ENCODE measurements at places on chromosomes 2 and 18.

- peak; percentile 3 for DNase-seq
Measured at GRCh38 chr2:228417526-228417925, 236.0 kb upstream of the SPHKAP start.

- peak; percentile 48 for DNase-seq
Measured at GRCh38 chr2:30385327-30385726, 61.7 kb upstream of the LCLAT1 start.

- DNase-seq = peak; percentile 58
Measured at GRCh38 chr2:223050900-223051504, 988 bp upstream of the KCNE4 start.

GRCh38 chr18:44841752-44842587 is 161.3 kb downstream of the SETBP1 start:
- no peak for DNase-seq

- DNase-seq = peak; percentile 75
Measured at GRCh38 chr2:11753886-11754699, 7.7 kb downstream of the LPIN1 start.

DNA sequence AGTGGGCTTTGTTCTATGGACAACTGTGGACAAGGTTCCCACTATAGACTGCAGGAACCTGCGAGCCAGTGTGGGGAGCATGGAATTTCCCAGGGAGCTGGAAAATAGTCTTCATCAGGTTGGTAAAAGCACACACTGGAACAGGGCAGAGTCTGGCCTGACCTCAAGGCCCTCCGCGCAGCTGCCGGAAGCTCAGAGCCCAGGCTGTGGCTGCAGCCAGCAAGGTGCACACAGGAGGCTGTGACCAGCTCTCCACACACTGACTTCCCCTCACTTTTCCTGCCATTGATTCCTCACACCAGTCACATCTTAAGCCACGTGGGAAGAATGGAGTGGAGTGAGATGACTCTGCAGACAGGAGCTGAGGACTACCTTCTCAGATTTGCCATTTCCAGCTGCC is 19.1 kb downstream of the MAL start:
- no peak for DNase-seq

DNA sequence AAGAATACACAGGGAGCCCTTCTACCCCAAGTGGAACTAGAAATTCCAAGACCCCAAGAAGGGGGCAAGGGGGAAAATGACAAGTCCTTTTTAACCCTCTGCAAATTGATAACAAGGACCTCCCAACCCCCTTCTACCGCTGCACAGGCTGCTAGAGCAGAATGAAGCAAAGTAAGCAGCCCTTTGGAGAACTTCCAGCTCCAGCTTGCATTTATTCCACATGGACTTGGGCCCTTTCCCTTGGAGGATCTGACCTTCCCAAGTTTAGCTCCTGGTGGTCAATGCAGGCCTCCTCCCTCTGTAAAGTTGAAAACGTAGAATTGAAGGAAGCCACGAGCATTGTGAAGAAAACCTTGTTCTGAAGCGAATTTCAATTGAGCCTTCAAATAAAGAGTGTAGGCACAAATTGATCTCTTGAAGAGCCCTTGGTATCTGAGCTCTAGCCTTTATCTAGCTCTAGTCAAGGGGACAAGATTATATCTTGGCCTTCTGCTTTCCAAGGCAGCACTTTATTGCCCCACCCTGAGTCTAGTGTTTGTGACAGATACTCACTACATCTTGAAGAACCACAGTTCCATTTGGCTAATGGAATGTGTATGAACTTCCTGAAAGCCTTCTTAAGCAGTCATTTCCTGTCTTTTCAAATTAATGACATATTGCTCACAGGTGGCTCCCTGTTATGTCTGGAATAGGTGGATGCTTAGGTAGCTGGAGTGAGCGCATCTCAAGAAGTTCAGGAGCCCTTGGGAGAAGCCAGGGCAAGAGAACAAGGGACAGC is 37.2 kb downstream of the SLC14A2 start:
- DNase-seq = peak; percentile 28

DNA sequence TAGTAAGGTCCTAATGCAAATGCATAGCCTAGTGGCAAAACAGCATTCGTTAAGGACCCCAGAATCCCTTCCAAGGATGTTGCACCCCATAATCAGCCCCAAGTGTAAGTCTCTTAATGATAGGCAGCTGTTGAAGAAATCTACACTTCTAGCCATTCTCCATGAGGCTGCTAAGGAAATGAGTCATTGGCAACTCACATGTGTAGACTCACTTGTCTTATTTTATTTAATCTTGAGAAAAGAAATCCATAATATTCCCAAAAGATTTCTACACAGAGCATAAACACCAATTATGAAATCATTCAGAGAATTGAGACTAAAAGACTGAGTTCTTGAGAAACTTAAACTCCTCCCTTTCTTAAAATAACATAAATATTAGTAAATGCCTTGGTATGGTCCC is 52.4 kb downstream of the AKAIN1 start:
- DNase-seq = peak; percentile 5

DNA sequence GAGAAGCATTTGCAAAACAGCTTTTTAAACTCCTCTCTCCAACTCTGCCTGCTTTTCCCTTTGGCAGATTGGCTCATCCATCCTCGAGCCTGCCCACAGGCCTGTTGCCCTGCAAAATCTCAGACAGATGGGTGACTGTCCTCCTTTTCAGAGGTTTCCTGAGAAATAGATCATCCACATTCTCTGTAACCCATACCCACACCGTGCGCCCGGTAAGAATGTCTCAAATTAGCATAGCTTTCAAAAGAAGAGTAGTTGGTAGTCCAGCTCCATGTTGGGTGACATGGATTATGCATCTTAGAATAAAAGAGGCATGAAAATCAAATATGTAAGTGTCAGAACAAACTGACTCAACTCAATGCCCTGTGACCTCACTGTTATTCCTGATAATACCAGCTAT is 457.9 kb downstream of the TSN start:
- no peak for DNase-seq

DNA sequence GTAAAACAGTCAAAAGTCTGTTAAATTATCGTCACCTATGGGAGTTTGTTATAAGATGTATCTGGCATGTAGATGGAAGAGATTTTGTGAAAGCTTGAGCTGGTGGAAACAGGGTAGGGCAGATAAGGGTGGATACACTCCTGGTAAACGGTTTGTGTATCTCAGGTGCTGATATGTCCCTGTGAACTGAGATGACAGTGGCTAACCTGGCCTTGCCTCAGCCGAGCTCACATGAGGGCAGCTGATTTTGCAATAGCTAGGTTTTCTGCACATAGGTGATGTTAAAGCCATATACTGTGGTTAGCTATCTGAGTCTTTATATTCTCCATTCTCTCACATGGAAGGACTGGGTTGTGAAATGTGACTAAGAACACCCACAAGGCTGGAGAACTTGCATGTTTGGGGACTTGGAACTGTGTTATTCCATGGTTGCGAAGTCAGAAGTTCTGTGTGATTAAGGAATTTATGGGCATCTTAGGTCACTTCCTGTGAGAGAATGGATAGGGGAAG is 205.1 kb downstream of the TPGS2 start:
- peak; percentile 25 for DNase-seq

- no peak for DNase-seq
Measured at GRCh38 chr18:43870626-43871025, 593.3 kb upstream of the SYT4 start.

DNA sequence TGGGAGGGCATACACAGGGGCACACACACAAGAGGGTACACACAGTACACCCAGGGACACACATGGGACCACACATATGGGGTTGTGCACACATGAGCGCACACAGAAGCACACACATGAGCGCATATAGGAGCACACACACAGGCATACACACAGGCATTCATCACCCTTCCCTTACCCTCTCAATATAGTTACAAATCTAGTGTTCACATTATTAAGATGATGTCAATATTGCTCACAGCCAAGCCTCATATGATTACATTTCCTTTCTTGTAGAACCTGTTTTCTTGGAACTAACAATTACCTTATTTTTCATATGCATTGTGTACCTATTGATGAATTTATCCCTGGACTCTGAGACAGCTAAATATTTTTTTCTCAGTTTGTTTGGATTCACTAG is 156.7 kb downstream of the FHOD3 start:
- DNase-seq = no peak

DNA sequence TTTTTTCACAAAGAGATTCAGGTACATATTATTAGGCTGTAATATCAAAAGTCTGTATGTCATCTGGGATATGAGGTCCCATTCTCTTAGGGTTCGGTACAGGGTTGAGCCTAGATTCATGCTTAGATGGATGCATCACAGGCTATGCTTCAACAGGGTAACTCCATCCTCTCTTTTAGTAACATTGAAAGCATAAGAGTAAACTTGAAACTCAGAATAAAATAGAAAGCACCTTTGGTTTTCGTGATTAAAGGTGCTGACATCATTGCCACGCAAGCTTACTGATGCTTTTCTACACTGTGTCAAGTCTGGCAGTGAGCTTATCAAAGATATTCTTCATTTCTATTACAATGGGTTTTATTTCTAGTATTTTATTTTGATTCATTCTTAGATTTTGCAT is 419.1 kb upstream of the DSEL start:
- DNase-seq = no peak

DNA sequence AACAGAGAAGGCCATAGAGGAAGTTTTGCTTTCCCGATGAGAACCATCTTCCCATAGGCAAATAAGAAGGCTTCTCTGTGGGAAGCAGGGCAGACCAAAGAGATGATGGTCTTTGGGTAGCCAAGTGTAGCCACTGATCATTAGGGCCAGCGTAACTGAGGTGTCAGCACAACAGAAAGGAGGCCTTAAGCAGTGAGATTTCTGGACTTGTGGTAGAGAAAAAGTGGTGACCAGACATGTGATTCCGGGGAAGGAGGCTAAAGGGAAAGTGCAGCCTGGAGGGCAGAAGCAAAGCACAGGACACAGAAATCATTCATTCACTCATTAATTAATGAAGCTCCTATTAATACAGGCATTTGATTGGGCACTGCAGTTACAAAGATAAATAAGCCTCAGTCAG is 15.4 kb downstream of the EVA1A start:
- no peak for DNase-seq

GRCh38 chr2:210428393-210429179 is 48.0 kb downstream of the LANCL1 start:
- DNase-seq = peak; percentile 58

- DNase-seq = peak; percentile 95
Measured at GRCh38 chr2:159131914-159132281, 154.6 kb downstream of the WDSUB1 start.

GRCh38 chr18:48563027-48563426 is 24.2 kb downstream of the CTIF start:
- DNase-seq = peak; percentile 91

GRCh38 chr2:203501873-203502272 is 33.2 kb downstream of the RAPH1 start:
- no peak for DNase-seq

DNA sequence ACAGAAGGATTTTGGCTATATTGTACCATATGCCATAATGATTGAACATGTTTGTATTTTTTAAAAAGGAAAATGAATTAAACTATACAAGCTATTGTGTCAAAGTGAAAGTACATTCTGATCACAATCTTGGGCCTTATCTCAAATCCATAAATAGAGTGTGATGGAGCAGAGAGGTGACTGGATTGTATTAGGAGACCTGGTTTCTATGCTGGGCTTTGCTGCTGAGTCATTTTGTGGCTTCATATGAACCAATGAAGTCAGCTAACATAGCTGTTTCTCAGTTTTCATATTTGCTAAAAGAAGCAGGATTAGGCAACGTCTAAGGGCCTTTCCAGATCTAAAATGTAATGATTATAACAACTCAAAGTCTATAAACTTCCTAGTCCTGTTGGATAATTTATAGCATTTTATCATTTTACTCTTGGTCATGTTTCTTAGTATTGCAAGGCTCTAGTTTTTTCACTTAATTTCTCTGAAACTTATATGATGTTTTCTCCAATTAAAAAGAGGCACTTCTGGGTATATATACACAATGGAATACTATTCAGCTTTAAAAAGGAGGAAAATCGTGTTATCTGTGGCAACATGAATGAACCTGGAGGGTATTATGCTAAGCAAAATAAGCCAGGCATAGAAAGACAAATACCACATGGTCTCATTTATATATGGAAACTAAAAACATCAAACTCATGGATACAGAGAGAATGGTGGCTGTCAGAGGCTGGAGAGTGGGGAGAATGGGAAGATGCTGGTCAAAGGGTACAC is 112.3 kb downstream of the MEP1B start:
- peak; percentile 91 for DNase-seq

DNA sequence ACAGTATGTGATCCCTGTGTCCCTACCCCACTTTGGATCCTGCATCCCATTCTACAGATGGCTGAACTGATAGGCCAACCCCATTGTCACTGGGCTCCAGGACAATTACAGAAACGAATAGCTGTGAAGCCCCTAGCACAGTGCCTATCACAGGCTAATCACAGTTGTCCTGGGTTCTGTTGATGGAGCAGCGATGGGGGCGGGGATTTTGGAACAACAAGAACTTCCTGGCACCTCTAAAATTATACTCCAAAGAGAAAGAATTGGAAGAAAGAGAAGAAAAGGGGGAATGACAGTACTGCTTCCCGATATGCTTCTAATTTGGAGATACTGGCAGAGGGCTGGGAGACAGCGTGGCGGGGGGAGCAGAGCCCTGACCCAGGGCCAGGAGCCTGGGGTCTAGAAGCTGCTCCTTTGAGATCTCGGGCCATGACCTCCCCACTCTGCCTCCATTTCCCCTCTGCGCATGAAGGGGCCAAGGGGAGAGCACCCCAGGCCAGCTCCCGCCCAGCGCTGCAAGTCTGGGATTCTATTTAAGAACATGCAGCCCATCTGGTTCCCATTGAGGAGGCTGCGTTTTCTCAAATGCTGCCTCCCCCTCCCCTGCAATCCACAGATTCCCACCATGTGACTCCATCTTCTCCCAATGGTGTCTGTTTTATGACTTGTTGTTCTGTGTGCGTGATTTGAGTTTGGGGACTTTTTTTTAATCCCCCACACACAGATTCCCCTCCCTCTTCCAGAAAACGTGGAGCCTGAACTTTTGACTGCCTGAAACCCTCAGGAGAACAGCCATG is 202.7 kb downstream of the CYP26B1 start:
- no peak for DNase-seq

- no peak for DNase-seq
Measured at GRCh38 chr2:229838729-229839128, 83.1 kb downstream of the TRIP12 start.

- no peak for DNase-seq
Measured at GRCh38 chr2:54962935-54963440, 87.3 kb downstream of the RTN4 start.

DNA sequence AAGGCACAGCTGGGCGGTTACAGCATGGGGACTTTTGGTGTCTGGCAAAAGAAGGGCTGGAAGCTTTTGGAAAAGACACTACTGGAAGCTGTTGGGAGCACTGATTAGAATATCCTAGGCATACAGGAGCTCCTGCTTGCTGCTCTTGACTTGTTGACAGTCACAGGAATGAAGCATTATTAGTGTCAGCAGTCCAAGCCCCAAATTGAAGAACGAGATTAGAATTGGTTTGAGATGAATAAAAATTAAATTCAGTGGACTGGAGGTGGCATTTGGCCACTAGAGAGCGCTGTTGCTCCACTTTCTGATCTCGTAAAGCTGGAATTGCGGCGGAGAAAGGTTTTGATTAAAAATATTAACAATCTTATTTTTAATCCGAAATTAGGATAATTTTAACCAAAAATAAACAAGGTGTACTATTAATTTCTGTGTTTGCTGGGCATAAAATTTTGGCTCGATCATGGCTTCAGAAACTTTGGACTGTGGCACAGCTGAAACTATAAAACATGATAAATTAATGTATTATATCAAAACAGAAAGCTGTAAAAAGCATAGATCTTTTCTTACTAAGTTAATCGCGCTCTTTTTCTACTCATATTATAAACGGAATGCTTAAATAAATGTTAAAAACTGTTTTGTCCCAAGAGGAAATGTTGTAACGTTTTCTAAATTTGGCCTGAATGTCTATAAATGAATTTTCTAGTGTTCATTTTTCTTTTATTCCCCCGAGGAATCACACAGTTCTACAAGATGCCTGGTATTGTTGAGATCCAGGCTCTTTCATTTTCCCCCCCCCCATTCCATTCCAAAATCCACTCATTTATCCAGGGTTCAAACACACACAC is 2.4 kb upstream of the HOXD8 start:
- peak; percentile 76 for DNase-seq
